ENCODE measurements at places on chromosomes 16 and 17.
A peak's percentile ranks its signal among the peaks of the same experiment; 100 is the strongest.

- no peak for DNase-seq
Observed at GRCh38 chr17:33389504-33390135, 96.5 kb upstream of the ASIC2 start.

- DNase-seq = peak; percentile 67
Observed at GRCh38 chr16:22300427-22301071, 3.3 kb downstream of the POLR3E start.

DNA sequence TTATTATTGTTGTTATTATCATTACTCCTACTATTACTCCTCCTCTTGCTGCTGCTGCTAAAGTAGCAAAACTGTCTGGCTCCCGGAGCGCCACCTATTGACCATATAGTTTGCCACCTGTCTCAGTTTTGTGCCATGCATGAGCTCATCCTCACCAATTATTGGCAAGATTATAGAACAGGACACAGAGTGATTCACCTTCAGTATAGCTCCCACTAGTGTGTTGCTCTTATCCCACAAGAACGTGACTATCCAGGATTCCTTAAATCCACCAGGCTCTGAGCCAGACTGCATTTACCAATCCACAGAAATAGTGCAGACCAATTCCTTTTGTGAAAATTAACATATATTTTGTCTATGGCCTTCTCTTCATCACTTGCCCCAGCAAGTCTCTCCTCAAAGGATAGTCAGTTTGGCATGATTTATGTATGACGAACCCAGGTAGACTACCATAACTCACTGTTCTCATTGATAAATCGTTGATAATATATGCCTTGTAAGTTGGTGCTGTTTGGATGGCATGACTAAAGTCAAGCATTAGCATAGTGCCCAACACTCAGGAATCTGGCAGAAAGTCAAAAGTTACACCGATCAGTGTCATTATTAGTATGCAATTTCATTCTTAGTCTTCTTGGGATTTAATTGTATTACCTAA, 405.5 kb upstream of the HSBP1 start:
- DNase-seq = no peak

- DNase-seq = peak; percentile 30
Observed at GRCh38 chr16:11658896-11659708, 9.2 kb upstream of the SNN start.

- no peak for DNase-seq
Observed at GRCh38 chr16:23016368-23016767, 132.9 kb downstream of the USP31 start.

DNA sequence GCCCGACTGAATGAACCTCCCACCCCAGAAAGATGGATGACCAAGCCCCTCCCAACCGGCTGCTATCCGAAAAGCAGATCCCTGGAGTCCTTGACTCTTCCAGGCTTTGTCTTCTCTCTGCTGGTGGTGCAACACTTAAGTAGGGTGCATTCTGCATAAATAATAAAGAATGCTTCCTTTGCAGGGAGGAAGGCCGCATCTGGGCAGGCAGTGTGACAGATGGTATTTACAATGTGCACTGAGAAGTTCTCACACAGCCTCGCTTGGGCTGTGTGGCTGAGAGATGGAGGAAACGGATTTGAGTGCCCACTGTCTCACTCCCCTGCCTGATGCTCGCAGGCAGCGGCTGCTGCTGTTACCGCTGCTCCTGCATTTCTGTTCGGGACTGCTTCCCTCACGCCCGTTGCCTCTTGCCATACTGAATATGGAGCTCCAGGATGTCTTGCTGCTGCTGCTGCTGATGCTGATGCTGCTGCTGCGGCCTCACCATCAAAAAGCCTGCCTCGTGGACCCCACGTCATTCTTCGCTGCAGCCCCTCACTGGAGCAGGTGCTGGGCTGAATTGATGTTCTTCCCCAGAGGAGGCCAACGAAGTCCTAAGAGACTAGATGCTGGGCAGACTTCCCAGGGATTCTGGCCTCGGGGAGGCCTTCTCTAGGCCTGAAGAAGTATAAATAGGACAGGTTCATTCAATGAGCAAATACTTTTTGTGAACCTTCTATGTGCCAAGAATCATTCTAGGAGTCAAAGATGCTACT, 7.1 kb upstream of the RHBDL3 start:
- DNase-seq = no peak

DNA sequence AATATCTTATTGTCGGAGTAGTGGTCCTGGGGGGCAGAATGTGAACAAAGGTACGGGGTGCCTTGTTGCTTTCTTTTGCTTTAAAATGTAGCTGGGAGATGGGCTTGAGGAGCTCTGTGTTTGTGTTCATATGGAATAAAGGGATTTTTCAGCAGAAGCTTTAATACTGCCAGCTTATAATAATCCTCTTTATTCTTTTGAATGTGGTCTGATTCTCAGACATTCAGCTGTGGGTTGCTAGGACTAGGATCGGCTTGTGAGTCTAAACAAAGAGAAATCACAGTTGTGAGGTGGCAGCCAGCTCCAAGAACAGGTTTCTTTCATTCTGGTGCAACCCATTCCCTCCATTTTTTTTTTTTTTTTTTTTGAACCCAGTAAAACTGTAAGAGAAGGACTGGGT, 7.2 kb downstream of the MRPL58 start:
- no peak for DNase-seq

GRCh38 chr17:50272246-50272645, 2.0 kb upstream of the TMEM92 start:
- DNase-seq = no peak

GRCh38 chr17:36095992-36096391, 6.0 kb upstream of the CCL3 start:
- DNase-seq = no peak

GRCh38 chr16:62548095-62548494, 511.9 kb upstream of the CDH8 start:
- no peak for DNase-seq

DNA sequence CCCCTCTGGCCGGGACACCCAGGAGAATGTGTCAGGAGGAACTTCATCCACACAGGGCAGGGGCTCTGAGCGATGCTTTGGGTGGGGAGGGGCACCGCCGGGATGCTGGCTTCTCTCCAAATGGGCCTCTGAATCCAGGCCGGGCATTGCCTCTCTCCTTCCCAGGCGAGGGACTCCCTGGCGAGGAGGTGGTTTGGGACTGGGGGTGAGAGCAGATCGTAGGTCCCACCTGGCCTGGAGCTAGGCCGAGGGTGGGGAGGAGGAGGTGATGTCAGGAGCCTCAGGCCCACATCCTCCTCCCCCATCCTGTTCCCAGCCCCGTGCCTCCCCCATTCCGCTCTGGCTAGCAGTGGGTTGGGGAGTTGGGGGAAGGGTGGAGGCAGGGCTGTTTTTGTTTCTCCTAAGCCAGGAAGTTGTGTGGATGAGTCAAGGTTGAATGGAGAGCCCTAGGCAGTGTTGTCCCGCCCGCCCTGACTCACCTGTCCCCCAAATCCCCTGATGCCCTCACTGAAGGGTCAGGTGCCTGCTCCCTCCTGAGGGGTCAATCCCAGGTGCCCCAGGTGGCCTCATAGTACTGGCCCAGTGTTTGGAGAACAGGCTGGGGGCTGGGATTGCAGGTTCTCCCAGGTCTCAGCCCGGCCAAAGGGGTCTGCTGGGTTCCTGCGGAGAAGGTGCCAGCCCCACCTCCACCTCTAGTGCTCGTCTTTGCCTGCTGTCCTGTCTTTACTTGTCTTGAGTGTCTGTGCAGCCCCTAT, 2.8 kb downstream of the GRB7 start:
- DNase-seq = peak; percentile 11

- DNase-seq = peak; percentile 43
Observed at GRCh38 chr17:40074871-40075200, 12.1 kb downstream of the THRA start.

DNA sequence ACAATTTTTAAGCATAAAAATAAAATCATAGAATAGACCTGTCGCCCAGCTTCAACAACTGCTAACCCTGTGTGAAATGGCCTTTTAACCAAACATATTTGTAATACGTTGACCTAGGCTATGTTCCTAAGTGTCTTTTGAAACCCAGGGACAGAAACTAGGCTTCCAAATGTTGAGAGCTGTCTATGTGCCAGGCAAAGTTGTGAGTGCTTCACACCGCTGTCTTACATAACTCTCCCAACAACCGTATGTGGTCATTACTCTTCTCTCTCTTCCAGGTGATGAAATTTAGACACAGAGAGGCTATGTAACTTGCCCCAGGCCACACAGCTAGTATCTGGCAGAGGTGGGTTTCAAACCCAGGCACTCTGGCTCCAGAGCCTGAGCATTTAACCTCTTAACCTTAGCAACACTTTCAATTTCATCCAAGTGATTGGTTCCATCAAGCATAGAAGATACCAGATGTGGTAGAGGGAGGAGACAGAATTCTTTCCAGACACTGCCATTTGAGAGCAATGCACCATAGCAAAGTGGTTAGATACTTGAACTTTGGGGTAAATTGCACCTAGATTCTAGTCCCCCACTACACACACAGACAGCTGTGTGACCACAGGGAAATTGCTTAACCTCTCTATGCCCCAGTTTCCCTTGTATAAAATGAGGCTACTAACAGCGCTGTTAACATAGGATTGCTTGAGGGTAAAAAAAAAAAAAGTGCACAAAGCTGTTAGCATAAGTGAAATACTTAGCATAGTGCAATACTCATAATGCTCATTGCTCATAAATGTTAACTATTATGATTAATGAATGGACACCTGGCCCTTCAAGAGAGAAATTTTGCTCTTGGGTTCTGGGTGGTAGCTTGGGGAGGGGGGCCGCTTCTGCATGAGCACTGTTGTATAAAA, 160.6 kb downstream of the IRX3 start:
- DNase-seq = no peak

GRCh38 chr16:4800290-4801041, 2.0 kb downstream of the ROGDI start:
- DNase-seq = no peak

DNA sequence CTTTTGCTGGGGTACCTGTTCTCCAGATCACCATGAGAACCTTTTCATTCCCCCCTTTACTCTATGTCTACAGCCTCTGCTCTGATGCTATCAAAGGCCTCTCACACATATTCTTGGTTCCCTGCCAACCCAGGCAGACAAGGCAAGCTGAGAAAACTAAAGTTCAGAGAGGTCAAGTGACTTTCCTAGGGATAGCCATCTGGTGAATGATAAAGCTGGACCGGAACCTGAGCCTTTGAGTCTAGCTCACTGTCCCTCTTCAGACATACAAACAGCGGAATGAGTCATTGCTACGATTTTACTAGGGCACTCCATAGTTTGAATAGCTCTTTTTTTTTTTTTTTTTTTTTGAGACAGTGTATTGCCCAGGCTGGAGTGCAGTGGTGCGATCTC, 73.3 kb downstream of the XYLT1 start:
- peak; percentile 86 for DNase-seq

DNA sequence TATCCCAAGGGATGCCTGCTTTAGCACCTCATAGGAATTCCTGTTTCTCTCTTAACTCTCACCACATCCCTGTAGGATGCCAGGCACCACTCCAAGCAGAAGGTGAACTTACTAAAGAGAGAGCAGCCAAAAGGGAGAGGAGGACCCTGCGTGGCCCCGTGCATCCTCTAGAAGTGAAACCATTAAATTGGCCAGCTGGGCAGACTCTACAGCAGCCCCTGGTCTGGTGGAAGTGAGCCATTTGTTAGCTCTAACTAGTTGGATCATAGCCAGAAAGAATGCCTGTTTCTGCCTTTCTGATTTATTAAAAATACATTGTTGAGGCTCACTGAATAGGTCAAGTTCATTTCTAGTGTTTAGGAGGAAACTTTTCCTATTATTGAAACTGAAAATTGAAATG, 22.3 kb downstream of the TMEM11 start:
- DNase-seq = peak; percentile 33

DNA sequence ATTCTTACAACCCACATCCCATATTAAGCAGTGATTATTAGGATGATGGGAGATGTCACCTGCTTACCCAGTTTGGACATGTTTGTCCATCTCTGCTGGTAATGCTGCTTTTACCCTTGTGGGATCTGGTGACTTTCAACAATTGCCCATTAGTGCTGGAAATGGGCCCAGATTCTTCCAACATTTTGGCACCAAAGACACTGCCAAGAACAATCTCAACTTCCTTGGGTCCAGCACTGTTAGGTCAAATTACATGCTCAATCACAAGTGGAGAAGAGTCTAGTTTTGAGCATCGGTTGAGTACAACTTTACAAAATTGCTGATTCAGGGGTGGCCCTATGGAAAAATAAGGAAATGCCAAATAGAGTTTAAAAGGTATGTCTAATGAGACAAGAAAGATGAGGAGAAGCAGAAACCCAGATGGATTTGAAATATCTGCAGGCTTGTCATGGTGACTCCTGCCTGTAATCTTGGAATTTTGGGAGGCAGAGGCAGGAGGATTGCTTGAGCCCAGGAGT, 13.0 kb upstream of the ZFP3 start:
- peak; percentile 16 for DNase-seq

GRCh38 chr16:84868829-84869472, 49.2 kb downstream of the CRISPLD2 start:
- DNase-seq = no peak

DNA sequence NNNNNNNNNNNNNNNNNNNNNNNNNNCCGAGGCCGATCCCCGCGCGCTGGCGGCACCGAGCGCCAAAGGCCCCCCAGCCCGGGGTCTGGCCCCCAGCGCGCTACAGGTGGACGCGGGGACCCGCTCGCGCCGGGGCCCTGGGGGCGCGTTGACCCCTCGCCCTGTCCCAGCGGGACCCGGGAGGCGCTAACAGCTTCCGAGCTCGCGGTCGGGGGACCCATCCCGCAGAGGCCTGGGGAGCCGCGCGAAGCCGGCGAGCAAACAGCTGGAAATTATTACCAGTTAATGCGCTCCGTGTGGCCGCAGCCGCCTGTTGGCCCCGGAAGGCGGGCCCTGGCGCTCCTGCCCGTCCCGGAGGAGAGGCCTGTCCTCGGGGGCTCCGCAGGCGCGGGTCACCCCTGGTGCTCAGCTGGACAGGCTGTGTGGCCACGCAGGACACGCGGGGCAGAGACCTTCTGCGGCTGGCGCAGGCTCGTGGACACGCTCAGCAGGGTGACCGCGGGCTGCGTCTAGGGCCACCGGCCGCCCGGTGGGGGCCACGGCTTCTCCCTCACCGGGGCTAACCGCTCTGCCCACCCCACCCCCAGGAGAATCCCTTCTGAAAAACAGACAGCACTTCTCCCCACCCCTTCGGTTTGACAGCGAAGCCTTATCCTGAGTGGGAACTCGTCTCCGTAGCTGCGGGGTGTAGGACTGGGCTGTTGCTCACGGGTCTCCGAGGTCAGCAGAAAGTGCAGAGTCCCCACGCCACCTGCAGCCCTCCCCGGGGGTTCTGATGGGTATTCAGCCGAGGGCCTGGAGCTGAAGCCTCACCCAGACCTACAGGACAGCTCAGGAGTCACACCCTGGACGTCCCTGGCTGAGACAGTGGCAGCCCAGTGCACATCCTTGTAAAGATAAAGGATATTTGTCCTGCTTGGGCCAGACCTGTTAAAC, 138.7 kb upstream of the RPH3AL start:
- DNase-seq = peak; percentile 59

GRCh38 chr16:82011199-82011641, at the start of gene SDR42E1:
TSS of gene SDR42E1 (minus strand) at chr16:82011470. CDS start at chr16:82000858, 10,612 bp downstream.
- DNase-seq = peak; percentile 27

Data from fibroblast of lung (primary cell).